ENCODE measurements at places on chromosomes 2 and 18. TPM values are rescaled to one million over a fixed set of nuclear protein-coding genes. Genes with fewer than 3 reads are reported as not detected.

Gene FAM124B
- total RNA-seq, result 0.78 TPM

Gene HSPD1
- 117 TPM for total RNA-seq

Gene SOCS6
- 17.9 TPM for total RNA-seq

Gene FAM110C
- total RNA-seq, result 16.6 TPM

Gene WNT6
- total RNA-seq, result not detected

GRCh38 chr2:233815861-233816260 is 37.7 kb downstream of the MROH2A start:
- no peaks in the 10 kb centered on the region for H3K27me3 ChIP-seq
- no peak for DNase-seq
- no peaks in the 10 kb centered on the region for H3K4me1 ChIP-seq
- no peak overlapping the region for H3K4me3 ChIP-seq
- H3K36me3 ChIP-seq, result no peaks in the 10 kb centered on the region
- no peak overlapping the region for H3K27ac ChIP-seq

DNA sequence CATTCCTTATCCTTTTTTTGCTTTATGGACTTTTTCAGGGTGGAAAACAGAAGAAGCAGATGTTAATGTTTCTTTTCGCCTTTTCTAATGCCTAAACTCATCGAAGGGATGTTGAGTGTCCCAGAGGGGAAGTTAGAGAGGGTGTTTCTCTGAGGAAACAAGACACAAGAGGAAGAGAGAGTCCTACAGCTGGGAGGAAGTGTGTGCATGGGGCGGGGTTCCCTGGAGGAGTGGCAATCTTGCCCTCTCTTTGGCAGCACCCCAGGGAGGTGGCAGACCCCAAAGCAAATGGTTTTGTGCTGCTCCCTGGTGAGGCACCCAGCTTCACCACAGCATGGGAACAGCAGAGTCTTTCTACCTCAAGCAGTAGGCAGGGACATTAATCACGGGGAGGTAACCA is 377.6 kb downstream of the RND3 start:
- H3K4me1 ChIP-seq, result no peaks in the 10 kb centered on the region
- no peaks in the 10 kb centered on the region for H3K36me3 ChIP-seq
- DNase-seq, result no peak
- H3K27me3 ChIP-seq, result no peaks in the 10 kb centered on the region
- H3K4me3 ChIP-seq, result no peak overlapping the region

- no peak for DNase-seq
- no peaks in the 10 kb centered on the region for H3K27me3 ChIP-seq
- no peak overlapping the region for H3K27ac ChIP-seq
- H3K36me3 ChIP-seq, result no peaks in the 10 kb centered on the region
- H3K4me3 ChIP-seq, result no peak overlapping the region
- no peaks in the 10 kb centered on the region for H3K4me1 ChIP-seq
These were observed 169.4 kb downstream of the GALNT1 start for GRCh38 chr18:35750929-35751328.

GRCh38 chr2:240184656-240185055 is 44.2 kb upstream of the OTOS start:
- H3K4me1 ChIP-seq, result no peaks in the 10 kb centered on the region
- no peaks in the 10 kb centered on the region for H3K36me3 ChIP-seq
- H3K27ac ChIP-seq, result no peak overlapping the region

DNA sequence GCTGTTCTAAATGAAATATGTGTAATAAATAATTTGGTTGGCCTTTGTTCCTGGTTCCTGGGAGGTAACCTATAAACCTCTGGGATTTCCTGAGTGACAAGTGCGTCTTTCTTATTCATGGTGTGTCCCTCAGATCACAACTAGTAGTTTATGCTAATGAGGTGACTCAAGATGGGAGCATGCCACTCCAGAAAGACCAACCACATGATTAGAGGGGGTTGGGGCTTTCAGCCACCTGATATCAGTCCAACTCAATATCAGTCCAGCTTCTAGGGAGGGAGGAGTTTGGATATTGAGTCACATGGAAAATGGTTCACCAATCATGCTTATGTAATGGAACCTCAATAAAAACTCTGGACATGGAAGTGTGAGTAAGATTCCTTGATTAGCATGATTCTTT is 96.6 kb downstream of the QPCT start:
- H3K27me3 ChIP-seq, result no peaks in the 10 kb centered on the region
- H3K27ac ChIP-seq, result no peak overlapping the region
- H3K36me3 ChIP-seq, result no peaks in the 10 kb centered on the region
- H3K4me3 ChIP-seq, result no peak overlapping the region
- DNase-seq, result no peak
- H3K4me1 ChIP-seq, result no peaks in the 10 kb centered on the region

DNA sequence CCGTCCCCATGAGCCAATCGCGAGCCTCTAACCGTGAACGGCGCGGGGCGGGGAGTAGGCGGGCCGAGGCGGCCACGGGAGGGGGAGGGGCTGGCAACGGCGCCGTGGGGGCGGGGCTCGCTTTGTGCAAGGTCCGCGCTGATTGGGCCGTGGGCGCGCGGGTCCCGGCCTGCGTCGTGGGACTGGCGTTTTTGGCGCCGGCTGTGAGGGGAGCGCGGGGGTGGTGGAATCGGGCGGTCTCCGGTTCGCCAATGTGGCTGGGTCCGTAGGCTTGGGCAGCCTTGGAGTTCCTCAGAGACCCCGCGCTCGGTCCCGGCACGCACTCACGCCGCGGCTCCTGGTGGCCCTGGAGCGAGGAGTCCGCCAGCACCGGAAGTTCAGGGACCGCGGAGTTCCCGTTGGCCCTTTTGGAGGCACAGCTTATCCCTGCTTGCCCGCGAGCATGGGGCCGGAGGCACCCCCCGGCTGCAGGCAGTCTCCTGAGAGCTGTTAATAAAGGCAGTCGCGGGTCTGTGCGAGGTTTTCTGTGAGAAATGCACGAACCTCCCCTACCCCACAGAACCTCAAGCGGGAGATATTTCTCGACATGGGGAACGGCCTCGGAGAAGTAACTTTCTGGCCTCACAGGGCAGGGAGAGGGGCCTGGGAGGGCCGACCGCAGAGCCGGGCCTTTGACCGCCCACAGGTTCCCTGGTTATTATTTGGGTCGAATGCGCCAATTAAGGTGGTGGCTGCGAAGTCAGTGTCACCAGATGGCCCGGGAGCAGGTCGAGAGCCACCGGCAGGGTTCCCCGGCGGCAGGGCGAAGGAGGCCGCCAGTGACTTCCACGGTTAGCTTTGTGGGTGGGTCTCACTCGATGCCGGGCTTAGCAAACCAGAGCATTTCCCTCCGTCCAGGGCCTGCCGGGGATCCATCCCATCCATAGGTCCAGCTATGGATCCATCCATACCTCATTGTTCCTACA is 574 bp upstream of the NCL start:
- no peaks in the 10 kb centered on the region for H3K27me3 ChIP-seq
- H3K4me3 ChIP-seq, result peak overlapping the region; percentile 24
- H3K36me3 ChIP-seq, result peaks cover 16% of the 10 kb centered on the region
- peak overlapping the region; percentile 100 for H3K27ac ChIP-seq
- peaks cover 36% of the 10 kb centered on the region for H3K4me1 ChIP-seq

GRCh38 chr2:37583402-37583801 is 88.0 kb downstream of the CDC42EP3 start:
- H3K4me1 ChIP-seq, result peaks cover 56% of the 10 kb centered on the region
- peak; percentile 28 for DNase-seq
- no peak overlapping the region for H3K4me3 ChIP-seq
- no peaks in the 10 kb centered on the region for H3K27me3 ChIP-seq
- no peak overlapping the region for H3K27ac ChIP-seq

GRCh38 chr18:52715991-52716390 is 376.0 kb downstream of the DCC start:
- no peak overlapping the region for H3K4me3 ChIP-seq
- H3K27ac ChIP-seq, result no peak overlapping the region
- H3K4me1 ChIP-seq, result no peaks in the 10 kb centered on the region

- no peak overlapping the region for H3K27ac ChIP-seq
- no peak overlapping the region for H3K4me3 ChIP-seq
- H3K4me1 ChIP-seq, result peaks cover 48% of the 10 kb centered on the region
These were observed 11.4 kb downstream of the UBE2F start for GRCh38 chr2:237978058-237978712.

Data from body of pancreas (tissue), 4 donors.